Renal cortex interstitium (tissue), 15 donors: ENCODE measurements at places on chromosomes 16 and 17. TPM values are rescaled to one million over a fixed set of nuclear protein-coding genes. Genes with fewer than 3 reads are reported as not detected.

The CASKIN1 gene
- 2.4 TPM for polyA plus RNA-seq

The CAVIN1 gene
- 58.3 TPM for polyA plus RNA-seq

- DNase-seq, result no peak
Observed at GRCh38 chr16:66901626-66902025, 17.1 kb downstream of the CDH16 start.

DNA sequence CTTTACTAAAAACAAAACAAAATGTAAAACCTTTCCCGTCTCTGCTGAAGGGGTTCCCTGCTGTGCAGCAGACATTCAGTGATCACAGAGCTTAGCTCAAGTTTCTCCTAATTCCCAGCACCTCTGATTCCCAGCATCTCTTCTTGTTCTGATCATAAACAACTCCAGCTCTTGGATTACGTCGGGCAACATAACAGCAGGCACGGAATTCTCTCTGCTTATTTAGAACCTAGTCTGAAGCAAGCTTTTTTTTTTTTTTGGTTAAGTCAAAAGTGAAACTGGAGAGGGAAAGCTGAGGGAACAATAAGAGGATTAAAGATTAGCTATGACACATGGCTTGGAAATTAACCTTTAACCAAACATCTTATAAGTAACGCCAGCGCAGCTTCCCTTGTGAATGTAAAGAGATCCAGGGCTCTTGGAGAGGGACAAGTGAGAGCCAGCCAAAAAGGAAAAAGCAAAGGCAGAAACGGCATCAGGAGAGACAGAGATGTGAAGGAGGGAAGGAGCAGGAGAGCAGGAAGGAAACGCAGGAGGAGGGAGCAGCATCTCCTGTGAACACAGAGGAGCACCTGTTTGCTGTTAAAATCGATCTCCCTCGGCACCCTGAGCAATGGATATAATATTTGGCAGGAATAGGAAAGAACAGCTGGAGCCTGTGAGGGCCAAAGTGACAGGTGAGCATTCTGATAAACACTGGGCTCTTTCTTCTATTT, at the start of gene BCO1:
BCO1 (plus strand) TSS at position 394 of the 716 bp plus-strand sequence; CDS start at position 614, 220 bp downstream.
- peak; percentile 55 for DNase-seq

DNA sequence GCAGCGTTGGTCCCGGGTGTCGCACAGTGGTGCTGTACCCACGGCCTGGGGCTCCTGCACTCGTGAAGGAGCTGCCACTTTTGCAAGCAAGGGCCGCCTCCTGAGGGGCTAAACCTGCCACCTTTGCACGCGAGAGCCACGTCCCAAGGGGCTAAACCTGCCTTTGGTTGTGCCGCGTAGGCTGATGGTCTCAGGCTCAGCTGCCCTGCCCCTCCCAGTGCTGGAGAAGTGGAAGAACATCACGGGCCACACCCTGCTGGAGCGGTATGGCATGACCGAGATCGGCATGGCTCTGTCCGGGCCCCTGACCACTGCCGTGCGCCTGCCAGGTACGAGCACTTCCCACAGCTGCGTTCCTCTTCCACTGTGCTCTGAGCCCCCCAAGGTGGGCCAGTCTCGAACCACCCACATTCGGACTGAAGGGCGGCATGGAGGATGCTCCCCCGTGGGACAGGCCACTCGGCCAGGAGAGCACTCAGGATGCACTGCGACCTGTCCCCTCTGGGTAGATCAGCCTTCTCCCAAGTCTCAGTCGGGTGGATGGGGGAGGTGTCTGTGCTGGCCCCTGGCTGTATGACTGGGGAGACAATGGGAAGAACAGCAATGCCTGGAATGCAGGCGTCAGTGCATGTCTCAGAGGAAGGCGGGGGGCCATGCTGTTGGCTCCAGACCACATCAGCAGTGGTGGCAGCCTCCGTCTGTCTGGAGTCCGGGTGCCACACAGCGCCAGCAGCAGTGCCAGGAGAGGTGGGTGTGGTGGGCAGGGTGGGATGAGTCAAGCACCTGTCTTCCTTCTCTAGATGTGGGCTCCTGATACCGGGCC, 20.7 kb downstream of the ACSF3 start:
- DNase-seq, result no peak

DNA sequence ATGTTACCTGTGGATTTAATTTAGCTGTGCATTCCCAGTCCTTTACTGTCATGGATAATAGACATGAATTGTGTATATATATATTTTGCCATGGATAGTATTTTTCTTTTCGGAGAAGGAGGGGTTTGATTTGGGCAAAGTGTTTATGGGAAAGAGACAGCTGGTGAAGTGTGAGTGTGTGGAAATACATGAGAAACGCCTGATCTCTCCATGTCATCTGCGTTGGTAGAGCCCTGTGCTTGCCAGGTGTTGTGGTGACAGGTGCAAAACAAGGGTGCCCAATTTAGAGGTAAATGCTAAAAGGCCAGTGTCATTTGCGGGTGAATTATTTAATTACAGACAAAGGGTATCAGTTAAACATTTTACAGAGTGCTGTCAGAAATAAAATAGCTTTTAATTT, 23.4 kb downstream of the NDEL1 start:
- DNase-seq, result no peak
